ENCODE measurements at places on chromosomes 1 and 21.
A peak's percentile ranks its signal among the peaks of the same experiment; 100 is the strongest.

DNA sequence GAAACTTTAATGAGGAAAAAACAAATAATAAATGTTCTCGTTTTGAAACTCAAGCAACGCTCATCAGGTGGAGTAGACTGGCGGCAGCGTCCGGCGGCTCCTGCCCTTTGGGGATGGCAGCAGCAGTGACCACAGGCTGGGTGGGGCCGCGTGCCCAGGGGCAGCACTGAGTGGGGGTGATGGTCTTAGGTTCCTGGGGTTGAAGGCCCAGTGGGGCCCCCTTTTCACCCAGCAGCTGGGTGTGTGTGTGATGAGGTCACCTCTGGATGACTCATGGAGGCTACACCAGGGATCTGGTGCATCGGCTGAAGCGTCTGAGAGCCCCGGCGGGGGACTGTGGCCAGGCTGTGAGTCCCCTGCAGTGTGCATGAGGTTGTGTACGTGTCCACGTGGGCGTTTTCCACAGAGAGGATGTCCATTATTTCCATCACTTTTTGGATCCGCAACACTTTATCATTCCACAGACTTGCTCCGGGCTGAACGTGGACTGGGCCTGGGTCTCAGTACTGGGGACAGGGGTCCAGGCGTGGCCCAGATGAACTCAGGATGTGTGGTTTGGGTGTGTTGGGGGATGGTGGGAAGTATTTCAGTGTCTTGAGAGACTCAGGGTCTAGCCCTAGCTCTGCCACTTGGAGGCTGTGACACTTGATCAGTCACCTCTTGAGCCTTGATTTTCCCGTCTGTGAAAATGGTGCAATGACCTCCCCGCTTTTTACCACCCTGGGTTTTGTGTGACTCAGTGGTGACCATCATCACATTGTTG is 25.6 kb downstream of the LDLRAP1 start:
- DNase-seq = no peak

DNA sequence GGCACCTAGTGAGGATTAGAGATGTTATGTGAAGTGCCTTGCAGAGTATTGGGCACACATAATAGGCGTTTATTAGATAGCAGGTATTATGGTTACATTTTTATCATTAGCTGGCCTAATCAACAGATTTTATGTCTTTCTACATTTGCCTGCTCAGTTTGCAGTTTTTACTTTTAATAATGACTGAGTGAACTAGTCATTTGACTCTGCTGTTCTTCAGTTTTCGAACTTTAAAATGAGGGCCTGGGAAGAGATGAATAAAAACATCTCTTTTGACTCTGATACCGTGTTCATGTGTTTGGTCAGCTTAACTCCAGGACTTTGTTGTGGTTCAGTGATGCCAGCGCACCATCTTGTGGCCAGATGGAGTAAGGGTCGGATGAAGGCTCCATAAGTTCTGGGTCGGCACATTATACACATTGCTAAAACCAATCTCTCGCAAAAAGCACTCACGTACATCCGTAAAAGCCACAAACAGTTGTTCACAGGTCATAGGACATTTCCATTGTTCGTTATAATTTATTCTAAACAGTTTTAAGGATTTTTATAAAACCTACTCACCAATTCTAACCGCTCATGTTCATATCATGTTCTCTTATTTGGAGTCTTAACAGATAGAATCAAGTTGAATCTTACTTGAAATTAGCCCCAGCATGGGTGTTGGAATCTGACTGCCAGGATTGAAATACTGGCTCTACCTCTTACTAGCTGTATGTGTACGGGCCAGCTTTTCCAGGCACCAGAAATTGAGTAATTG is 78.4 kb upstream of the GPR88 start:
- peak; percentile 58 for DNase-seq

DNA sequence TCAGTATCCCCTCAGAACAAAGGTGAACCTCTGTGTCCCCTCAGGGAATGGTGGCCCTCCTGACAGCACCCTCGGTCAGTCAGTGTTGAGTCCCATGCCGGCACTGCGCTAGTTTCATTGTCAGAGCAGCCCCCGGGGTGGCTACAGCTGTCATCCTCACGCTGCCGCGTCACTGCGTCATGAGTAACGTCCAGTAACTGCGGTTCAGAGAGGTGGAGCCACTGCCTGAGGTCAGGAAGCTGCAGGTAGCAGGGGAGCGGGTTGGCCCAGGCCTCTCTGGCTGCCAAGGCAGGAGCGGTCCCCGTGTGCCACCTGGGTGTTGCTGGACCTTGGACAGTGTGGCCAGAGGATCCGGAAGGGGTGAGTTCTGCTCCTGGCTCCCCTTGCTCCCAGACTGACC is 20.2 kb upstream of the WNT4 start:
- DNase-seq = no peak

DNA sequence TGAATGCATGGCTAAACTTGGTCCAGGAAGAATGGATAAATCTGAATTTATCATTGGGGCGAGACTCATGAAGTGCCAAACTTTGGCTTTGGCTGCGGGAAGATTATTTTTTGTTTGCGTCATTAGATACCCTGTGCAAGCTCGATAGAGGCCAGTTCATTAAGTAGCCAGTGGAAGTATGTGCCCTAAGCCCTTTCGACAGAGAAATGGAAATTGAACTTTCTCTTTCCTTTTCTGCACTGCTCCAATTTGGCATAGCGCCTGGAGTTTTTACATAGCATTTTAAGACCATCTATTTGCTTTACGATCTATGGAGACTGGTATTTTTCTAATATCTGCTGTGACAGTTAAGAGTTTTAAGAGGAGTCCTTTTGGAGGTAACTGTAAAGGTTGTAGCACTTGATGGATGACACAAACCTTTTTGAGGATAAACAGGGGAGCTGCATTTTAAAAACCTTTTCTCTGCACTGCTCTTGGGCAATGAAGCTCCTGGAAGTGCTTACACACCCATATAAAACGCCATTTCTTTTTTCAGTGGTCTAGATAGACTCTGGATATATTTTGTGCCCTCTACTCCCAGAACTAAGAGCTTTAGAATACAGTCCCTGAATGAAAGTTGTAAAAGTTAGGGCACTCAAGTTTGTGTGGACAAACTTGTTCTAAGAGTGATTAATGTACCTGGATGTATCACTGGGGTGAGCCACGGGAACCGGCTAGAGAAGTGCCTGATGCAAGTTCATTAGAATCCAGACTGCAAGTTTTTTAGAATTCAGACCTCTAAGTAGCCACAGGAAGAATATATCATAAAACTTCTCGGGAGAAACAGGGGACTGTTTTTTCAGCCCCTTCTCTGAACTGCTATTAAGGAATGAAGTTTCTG is 41.3 kb upstream of the CFHR3 start:
- DNase-seq = no peak

GRCh38 chr1:208221291-208221622 is 22.9 kb downstream of the PLXNA2 start:
- DNase-seq = no peak

GRCh38 chr1:110309767-110310166 is 29.4 kb upstream of the RBM15 start:
- no peak for DNase-seq

- no peak for DNase-seq
These were observed 41.3 kb upstream of the UBE2U start for GRCh38 chr1:64162151-64162550.
